Activated CD8-positive, alpha-beta T cell treated with anti-CD3 and anti-CD28 coated beads, Interleukin-2, amount 10 ng/mL, durations not matched to agents 7 days and 5 days (primary cell): ENCODE measurements at places on chromosomes 3 and 15. TPM values are rescaled to one million over a fixed set of nuclear protein-coding genes. Genes with fewer than 3 reads are reported as not detected.

DNA sequence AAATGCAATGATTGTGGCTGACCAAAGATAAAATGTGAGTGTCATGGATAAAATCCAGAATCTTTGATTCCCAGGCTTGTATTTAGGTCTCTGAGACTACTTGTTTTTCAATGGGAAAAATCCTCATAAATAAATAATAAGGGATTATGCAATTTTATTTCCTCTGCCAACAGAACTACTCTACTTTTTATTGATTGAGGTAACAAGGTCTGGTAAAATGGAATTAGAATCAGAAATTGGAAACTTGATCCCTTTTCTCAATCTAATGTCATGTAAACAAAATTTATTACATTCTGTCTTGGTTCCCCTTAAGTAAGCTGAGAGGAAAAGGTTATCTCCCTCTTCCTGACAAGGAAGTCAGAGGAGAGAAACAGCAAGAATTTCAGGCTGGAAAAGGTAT is 48.3 kb upstream of the CCDC50 start:
- no peak for DNase-seq
- no peaks in the 10 kb centered on the region for H3K27me3 ChIP-seq
- no peak overlapping the region for H3K27ac ChIP-seq
- no peaks in the 10 kb centered on the region for H3K36me3 ChIP-seq
- no peak overlapping the region for H3K4me3 ChIP-seq

DNA sequence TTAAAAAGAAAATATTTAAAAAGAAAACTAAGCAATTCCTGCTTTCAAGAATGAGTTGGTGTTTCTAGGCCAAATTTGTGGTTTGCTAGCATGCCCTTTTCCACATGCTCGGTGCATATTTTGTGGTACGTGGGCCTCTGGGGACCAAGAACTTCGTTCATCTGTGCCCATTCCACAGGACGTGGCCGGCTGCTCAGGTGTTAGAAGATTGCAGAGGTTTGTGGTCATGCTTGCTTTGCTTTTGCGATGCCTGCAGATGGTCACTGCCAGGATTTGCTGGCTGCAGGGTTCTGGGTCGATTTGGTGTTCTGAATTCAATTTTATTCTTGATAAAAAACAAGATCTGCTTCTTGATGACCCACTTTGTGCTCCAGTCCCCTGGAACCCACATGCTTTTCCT is 7.5 kb downstream of the PSTPIP1 start:
- peaks cover 97% of the 10 kb centered on the region for H3K4me1 ChIP-seq
- H3K27ac ChIP-seq, result peak overlapping the region; percentile 95
- H3K4me3 ChIP-seq, result peak overlapping the region; percentile 76
- no peaks in the 10 kb centered on the region for H3K27me3 ChIP-seq
- peaks cover 89% of the 10 kb centered on the region for H3K36me3 ChIP-seq

IL12A gene
- not detected for total RNA-seq

- peaks cover 1% of the 10 kb centered on the region for H3K36me3 ChIP-seq
- H3K4me1 ChIP-seq, result peaks cover 8% of the 10 kb centered on the region
- H3K27me3 ChIP-seq, result peaks cover 67% of the 10 kb centered on the region
- no peak for DNase-seq
These were observed 222.3 kb downstream of the MEIS2 start for GRCh38 chr15:36877796-36878683.

DNA sequence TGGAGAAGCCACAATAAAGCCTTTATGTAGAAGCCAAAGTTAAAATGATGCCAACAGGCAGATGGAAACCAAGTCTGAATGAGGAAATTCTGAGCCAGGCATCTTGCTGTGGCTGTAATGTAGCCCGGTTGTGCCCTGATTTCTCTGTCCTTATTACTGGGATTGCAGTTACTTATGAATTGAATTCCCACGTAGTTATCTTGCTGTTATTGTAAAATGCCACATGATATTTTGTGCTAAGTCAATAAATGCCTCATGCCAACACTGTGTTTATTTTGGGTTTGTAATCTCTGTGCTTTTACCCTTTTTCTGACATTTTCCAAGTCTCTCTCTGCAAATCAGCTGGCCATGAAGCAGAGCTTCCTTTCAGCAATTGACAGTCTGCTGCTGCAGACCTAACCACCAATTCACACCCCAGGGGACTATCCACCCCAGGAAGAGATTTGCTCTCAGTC is 486.1 kb upstream of the GOLIM4 start:
- DNase-seq, result no peak
- H3K4me1 ChIP-seq, result no peaks in the 10 kb centered on the region
- H3K27ac ChIP-seq, result no peak overlapping the region
- no peaks in the 10 kb centered on the region for H3K36me3 ChIP-seq
